ENCODE measurements at places on chromosomes 13 and 19.
A peak's percentile ranks its signal among the peaks of the same experiment; 100 is the strongest.

- DNase-seq = no peak
These were observed 858 bp upstream of the PPP6R1 start for GRCh38 chr19:55259540-55260210.

DNA sequence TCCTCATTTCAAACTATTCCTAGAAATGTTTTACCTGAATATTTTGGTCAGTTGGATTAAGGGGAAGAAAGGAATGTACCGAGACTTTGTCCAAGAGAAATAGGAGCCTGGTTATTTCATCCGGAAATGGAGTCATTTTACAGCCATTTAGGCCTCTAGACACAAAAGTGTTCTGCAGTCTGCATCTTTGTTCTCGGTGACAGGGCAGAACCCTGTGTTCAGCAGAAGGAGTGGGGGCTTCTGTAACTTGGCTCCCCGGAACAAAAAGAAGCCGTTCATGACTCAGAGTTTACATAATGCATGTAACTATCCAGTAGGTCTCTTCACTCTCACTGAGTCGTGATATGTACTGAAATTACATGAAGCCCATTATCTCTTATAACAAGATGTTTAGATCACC is 21.6 kb upstream of the FNDC3A start:
- no peak for DNase-seq

- DNase-seq = no peak
These were observed 10.6 kb upstream of the OXGR1 start for GRCh38 chr13:97004886-97005285.

DNA sequence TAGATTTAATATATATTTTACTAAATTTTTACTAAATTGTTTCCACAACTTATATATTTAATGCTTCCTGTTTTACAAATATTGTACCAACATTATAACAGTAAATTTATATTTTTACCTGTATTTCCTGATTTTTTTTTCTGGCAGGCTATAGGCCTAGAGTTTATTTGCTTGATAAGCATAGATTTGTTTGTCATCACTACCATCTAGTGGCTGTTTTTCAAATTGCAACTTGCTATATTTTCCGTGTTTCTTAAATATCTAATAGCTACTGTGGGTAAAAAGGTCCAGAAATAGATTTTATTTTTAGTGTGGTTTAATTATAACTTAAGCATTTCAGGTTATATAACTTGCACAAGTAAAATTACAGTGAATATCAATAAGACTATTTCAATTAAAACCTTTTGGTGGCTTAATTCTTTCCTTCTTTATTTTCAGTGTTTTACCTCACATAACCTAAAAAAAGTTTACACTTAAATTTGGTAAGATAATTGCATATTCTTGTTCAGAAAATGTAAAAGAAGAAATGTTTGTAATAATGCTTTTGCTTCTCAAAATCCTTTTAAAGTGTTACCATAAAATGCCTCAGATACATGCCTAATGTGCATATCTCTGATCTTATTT is 60.6 kb downstream of the NDFIP2 start:
- DNase-seq = peak; percentile 19

GRCh38 chr13:28717170-28717569 is 1.6 kb downstream of the SLC46A3 start:
- DNase-seq = no peak

DNA sequence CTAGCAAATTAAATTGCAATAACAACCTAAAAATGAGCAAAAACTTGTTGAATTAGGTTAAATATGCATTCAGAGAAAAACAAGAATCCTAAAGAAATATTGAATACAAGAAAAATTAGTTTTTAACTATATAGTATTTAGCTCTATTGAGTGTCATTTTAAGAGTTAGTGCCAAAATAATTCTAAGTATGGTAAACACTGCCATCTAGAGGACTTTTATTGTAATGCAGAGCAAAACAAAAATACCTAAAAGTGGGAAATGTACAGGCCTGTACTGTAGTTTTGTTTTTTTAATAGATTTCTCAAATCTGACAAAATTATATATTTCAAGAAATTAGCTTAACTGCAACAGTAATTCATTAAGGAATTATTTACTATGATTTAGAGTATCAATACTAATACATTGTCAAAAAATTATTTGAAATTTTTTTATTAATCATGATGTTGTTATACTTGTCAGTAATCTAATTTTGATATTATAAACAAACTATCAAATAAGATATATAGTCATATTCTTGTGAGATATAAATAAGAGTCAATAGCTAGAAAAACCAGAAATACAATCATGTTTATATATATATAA is 8.2 kb upstream of the PCDH9 start:
- no peak for DNase-seq

- peak; percentile 77 for DNase-seq
These were observed 351.4 kb downstream of the KCNRG start for GRCh38 chr13:50366488-50367174.

DNA sequence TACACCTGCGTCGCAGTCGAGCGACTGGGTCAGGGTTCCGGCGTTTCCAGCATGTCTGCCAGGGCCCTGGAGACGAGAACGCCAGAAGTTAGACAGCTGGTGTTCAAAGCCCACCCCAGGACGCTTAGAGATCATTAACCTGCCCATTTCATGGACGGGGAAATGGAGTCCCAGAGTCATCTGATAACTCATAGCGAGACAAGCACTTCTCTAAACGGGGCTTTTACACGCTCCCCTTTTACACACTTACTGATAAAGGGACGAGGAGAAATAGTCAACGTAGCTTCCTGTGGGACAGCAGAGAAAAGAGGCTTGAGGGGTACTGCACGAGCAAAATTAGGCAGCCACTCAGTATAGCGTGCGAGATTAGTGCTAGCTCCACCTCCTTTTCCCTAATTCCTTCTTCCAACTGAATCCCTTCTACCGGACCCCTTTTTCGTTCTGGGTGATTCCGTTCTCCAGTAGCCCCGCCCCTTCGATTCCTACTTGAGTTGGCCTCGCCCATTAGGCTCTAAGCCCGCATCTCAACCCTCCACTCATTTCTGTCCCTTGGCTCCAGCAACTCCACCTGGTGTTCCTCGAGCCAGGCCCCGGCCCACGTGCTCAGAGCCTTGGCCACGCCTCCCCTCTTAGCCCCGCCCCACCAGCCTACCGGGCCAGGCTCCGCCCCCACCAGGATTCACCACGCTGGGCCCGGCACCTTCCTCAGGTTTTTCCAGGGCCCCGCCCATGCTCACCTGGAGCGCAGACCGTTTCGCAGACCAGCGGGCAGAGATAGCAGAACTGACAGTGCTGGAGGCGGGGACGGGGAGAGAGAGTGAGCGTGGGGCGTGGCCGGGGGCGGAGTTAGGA is 3.7 kb downstream of the HRC start:
- DNase-seq = peak; percentile 85

DNA sequence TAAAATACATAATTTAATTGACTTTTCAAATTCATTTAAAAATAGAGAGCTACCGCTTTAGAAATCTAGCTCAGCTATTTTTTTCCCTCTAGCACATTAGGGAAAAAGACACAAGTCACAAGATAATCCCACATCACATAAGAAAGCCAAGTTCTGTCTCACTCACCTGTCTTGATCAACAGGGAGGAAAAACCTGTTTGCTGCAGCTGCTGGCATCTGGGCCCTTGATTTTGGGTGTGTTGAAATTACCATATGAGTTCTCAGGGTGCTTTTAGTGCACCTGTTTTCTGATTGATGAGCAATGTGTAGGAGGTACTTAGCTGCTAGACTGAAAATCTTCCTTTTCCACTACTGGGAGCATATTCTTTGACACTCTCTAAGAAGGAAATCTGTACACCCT is 53.8 kb downstream of the ZDHHC20 start:
- no peak for DNase-seq

GRCh38 chr13:110463871-110464510 is 97.5 kb downstream of the RAB20 start:
- DNase-seq = no peak

DNA sequence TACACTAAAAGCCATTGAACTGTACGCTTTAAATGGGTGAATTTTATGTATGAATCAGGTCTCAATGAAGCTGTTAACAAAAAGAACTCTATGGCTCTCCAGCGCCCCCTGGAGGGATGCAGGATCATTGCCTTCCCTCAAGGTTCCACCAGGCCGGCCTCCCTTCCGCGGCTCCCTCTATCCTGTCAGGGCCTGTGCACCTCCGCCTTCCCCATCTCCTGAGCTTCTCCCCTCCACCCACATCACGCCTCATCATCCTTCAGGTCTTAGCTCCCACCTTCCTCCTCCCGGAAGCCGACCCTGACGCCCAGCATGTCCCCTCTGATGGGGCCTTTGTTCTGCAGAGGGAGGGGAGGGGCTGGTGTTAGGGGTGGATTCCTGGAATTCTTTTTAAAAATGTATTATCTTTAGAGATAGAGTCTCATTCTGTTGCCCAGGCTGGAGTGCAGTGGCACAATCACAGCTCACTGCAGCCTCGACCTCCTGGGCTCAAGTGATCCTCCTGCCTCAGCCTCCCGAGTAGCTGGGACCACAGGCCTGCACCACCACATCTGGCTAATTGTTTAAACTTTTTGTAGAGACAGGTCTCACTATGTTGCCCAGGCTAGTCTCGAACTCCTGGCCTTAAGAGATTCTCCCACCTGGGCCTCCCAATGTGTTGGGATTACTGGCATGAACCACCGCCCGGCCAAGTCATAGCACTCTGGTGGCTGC is 27.7 kb downstream of the MEIS3 start:
- DNase-seq = peak; percentile 64

DNA sequence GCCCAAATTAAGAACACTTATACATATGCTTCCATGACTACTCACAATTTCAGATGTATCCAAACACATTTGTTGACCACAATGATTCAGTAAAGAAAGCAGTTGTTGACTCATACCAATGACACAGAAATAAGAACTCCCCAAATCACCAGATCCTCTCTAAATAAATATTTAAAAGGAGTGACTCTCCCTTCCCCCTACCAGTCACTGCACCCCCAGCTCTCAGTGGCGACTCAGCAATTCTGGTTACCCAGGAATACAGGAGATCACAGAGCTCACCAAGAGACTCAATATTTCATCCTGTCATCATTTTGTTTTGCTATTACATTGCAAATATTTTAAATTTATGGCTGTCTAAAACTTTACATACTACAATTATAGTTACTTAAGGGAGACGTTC is 131.5 kb downstream of the RGCC start:
- DNase-seq = no peak

DNA sequence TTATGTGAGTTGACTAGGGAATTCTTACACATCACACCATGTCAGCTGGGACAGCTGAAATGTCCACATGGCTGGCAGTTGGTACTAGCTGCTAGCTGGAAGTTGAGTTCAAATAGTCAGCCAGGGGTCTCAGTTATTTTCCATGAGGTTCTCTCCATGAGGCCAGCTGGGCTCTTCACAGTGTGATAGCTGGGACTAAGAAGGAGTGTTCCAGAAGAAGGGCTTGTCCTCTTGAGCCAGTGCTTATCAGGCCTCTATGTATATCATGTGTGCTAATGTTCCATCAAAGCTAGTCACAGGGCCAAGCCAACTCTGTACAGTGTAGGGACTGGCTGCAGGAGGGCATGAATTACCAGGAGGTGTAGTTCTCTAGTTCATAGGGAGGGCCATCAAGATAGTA is 11.8 kb downstream of the USPL1 start:
- no peak for DNase-seq

- DNase-seq = no peak
These were observed 9.2 kb upstream of the FCGBP start for GRCh38 chr19:39943586-39943985.

DNA sequence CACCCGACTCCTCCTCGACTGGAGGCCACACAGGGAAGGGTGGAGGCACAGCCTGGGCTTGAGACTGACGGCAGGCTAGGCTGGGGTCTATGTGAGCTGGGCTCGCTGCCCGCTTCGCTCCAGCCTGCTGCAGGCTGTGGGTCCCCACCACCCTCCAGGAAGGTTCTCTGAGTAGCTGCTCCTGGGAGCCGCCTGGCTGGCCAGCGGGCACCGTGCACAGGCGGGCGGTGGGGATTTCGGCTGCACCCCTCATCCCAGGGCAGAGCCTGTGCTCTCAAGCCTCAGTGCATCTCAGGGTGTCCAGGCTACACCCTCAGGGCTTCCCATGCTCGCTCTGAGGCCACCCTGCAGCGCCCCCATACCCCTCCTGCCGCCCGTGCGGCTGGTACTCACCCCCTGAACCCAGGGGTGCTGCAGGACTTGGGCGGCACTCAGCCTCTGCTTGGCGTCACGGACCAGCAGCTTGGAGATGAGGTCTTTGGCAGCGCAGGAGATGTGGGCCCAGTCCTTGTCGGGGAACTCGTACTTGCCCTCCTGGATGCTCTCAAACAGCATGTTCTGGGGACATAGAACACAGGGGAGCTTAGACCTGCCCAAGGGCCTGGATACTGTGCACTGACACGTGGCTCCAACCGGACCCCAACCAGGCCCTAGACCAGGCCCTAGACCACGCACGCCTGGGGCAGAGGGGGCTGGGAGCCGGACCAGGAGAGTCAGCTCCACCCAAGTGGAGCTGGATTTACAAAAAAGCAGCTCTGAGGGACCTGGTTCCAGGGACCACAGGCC is 10.2 kb downstream of the MKNK2 start:
- DNase-seq = no peak

- no peak for DNase-seq
These were observed 9.3 kb upstream of the ACP4 start for GRCh38 chr19:50780753-50781435.

GRCh38 chr13:99916366-99917103 is 55.0 kb downstream of the ZIC5 start:
- peak; percentile 65 for DNase-seq

DNA sequence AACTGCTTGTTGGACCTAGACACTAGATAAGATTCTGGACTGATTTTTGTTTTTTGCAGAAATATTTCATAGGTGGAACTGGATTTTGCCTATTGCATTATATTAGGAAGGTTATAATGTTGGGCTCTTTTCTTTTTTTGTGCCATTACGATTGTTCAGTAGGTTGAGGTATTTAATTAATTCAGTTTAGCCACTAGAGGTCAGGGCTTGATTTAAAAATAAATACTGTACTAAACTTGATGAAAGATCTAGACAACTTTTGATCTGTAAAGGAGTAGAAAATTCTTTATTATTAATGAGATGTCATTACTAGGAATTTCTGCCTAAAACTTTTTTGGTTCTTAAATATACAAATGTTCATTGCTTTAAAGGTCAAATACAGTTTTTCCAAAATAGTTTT is 15.2 kb upstream of the SUPT20H start:
- peak; percentile 35 for DNase-seq
